ENCODE measurements at places on chromosomes 16 and 17. TPM values are rescaled to one million over a fixed set of nuclear protein-coding genes. Genes with fewer than 3 reads are reported as not detected.

DNA sequence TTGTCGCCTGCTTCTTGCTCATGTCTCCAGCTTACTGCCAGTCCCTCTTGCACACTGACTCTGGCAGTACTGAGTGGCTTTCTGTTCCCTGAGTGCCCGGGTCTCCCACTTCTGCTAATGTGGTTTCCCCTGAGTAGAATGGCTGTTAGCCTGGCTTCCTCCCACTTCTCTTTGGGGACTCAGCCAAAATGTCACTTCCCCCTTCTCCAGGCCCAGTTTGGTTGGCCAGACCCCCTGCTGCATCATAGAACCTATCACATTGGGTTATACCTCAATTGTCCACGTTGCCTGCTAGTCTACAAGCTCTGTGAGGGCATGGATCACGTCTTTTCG is 304.4 kb downstream of the HS3ST3B1 start:
- peak; percentile 69 for DNase-seq

DNA sequence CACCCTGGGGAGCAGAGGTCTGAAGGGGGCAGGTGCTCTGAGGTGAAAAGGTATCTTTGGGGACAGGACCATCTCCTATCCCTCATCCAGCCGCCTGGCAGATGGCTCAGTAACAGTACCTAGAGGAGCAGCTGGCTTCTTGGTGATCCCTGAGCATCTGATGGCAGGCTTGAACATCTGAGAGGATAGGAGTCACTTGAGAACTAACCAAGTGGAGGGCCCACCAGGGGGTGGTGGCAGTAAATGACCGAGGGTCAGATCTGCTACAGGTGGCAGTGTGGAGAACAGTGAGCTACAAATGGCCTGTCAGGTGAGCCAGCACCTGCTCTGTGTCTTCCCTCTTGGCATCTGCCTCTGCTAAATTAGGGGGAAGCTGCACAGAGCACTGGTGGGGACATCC is 13.8 kb downstream of the HROB start:
- DNase-seq: no peak

- no peak for DNase-seq
These were observed 18.7 kb downstream of the RCVRN start for GRCh38 chr17:9886141-9886930.

DNA sequence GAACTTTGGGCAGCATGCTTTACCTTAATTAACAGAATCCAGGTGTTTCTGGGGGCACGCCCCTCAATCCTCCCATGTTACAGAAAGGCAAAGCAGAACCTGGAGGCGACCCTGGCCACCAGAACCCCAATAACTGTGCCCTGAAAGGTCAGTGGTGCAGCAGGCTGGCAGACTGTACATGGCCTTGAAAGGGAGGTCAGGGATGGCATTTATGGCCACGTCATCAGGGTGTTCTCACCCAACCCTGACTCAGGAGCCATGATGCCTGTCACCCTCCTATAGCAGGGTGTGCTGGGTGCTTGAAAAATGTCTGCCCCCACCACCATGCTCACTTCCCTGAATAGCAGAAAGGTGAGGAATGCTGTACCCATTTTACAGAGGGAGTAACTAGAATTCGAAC is 177.7 kb downstream of the TMEM132E start:
- no peak for DNase-seq

MXRA7 gene
- 121 TPM for total RNA-seq

ARL5C gene
- total RNA-seq: 0.31 TPM

VPS4A gene
- total RNA-seq: 17.9 TPM

Data from muscle of leg (tissue), 16 donors.